Uterus (tissue), 4 donors: ENCODE measurements at places on chromosomes 11 and 22. TPM values are rescaled to one million over a fixed set of nuclear protein-coding genes. Genes with fewer than 3 reads are reported as not detected.

The IGSF22 gene
- total RNA-seq: 1.0 TPM

DNA sequence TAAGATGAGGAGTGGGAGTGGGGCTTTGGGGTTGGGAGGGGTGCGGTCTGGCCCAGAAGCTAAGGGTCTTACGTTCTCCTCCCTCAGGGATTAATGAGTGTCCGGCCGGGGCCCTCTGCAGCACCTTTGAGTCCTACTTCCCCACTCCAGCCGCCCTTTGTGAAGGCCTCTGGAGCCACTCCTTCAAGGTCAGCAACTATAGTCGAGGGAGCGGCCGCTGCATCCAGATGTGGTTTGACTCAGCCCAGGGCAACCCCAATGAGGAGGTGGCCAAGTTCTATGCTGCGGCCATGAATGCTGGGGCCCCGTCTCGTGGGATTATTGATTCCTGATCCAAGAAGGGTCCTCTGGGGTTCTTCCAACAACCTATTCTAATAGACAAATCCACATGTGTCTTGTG, 4.0 kb downstream of the FOLR3 start:
- no peak for DNase-seq

- DNase-seq: peak; percentile 47
These were observed 32.1 kb upstream of the SLC5A12 start for GRCh38 chr11:26753723-26754504.

The GGTLC2 gene
- total RNA-seq: not detected

GRCh38 chr11:114078423-114078822, 18.9 kb downstream of the ZBTB16 start:
- DNase-seq: no peak

- no peak for DNase-seq
These were observed 105.4 kb downstream of the TTC28 start for GRCh38 chr22:28574159-28574788.

The UPK3A gene
- not detected for total RNA-seq

The LRRC75B gene
- total RNA-seq: 0.88 TPM

The SCGB1C1 gene
- not detected for total RNA-seq

The PANX3 gene
- not detected for total RNA-seq

DNA sequence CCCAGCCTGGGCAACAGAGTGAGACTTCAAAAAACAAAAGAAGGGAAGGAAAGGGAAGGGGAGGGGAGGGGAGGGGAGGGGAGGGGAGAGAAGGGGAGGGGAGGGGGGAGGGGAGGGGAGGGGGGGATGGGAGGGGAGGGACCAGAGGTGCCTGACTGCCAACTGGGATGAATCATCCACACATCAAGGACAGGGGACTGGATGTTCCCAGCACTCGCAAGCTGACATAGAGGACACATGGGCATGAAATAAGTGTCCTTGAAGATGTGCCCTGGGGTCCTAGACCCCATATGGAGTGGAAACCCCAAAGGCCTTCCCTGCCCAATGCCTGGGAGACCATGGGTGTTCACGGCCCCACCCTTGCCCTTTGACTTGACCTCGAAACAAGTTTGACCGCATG, 19.8 kb downstream of the TST start:
- DNase-seq: no peak

DNA sequence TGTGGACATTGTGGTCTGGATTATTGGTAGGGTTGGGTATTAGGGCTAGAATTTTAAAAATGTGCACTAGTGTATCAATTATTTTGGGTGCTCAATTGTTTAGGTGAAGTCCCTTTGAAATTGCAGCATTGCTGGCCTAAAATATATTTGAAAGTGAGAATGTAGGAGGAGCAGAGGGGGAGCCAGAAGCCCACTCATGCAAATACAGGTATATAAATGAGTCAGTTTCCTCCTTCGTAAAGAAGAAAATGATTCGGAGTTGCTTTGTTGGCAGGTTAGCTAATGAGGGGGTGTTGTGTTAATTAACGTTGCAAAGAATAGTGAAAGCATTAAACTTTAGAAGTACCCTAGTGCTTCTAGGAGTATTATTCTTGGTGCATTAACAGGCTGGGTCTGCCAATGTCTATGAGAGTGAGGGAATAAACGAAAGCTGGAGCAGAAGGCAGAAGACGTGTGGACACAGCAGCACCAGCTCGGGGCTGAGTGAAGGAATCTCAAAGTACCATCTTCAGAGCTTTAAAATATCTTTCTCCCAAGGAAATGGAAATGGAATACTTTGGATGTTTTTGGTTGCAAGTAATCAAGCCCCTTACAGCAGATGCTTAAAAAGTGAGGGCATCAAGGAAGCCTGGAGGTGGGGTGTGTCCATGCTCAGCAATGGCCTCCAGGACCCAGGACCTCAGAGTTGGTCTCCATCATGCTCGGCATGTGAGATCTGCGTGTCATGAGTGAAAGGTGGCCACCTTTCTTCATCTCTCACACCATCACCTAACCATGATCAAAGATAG, 522.9 kb downstream of the NTM start:
- DNase-seq: no peak

DNA sequence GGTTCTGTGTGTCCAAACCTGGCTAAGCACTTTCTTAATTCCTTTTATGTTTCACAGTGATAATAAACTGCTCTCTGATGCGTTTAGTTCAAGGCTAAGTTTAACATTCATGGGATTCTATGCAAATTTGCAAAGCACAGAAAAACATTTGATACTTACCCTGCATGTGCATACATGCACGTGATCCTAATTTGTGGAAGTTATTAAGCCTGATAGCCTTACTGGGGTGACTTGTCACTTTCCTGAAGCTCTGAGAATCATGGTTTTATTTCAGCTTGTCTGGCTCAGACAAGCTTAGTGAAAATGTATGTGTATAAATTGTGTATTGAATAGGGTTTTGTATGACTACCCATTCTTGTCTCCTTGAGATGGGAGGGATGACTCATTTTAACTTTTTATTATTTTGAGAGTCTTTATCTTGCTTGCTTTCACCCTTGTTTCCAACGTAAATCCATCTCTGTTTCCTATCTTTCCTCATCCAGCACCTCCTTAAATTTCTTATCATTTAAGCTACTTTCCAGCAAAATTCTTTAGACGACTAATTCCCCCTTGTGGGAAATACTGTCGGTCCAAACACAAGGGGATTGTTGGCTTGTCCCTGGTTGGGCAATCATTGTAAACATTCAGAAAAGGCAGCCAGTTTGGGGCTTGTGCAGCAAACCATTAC, 167.1 kb downstream of the C11orf91 start:
- no peak for DNase-seq

GRCh38 chr22:32544953-32545558, 70.4 kb downstream of the FBXO7 start:
- no peak for DNase-seq

The INS gene
- not detected for total RNA-seq

DNA sequence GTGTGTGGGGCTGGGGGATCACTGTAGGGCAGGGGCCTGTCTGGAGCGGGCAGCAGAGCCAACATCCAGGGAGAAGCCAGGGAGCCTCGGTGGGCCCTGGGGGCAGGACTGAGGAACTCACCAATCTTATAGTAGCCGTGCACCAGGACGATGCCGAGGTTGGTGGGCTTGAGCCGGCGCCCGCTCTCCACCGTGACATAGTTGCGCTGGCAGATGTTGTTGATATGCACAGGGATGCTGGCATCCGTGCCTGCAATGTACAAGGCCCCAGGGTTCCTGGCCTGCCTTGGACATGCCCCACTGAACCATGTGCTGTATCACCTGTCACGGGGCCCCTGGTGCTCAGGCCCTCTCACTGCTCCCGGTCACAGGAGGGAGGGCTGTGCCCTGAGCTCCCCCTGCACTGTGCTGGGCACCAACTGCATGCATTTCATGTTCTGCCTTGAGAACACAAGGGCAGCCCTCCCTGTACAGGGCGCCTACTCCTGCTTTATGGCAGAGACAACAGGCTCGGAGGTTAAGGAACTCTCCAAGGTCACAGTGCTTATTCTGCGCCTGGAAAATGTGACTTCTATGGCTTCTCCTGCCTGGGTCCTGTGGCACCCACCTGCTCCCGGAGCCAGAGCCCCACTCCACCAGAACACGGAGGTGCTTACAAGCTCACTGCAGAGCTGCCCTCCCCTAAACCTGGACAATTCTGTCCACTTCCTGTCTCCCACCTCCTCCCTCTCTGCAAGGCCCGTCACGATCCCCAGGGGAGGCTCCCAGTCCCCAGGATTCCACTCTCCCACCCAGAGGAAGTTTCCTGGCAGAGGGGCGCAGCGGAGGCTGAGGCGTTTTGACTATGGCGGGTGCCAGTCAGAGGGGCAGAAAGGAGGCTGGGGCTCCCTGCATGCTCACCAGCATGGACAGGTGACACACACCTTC, 7.8 kb upstream of the PPM1F start:
- no peak for DNase-seq

GRCh38 chr22:17578136-17578754, 14.9 kb downstream of the SLC25A18 start:
- no peak for DNase-seq

DNA sequence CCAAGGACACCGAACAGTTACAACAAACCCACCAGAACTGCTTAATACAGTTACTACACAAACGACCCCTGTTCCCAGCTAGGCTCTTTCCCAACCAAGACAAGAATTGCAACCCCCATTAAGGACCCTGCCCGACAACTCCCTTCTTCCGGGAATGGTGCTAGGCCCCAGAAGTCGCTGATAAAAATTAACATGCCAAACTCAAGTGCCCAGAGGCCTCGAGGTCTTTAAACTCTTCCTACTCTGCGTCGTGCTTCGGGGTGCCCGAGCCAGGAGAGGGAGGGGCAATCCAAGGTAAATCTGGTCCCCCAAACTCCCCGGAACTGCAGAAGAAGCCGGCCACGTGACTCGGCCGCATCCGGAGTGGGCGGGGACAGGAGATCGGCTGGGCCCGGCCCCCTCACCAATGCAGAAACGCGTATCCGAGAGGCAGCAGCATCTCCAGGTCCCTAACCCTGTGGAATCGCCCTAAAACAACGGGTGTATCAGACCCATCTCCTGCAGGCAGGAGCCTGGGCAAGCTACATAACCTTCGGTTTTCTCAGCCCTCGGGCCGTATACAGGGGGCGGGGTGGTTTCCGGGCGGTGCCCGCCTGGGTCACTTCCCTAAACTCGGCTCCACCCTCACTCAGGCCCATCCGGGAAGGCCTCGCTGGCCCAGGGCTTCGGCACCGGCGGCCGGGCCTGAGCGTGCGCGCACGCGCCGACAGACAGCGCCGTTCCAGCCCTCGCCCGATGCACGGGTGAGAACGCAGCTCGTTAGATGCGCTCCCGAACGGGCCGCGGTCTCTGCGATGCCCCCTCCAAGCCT, 1.1 kb downstream of the CFL1 start:
- DNase-seq: peak; percentile 78

GRCh38 chr11:110253525-110253924, 42.9 kb downstream of the RDX start:
- no peak for DNase-seq

DNA sequence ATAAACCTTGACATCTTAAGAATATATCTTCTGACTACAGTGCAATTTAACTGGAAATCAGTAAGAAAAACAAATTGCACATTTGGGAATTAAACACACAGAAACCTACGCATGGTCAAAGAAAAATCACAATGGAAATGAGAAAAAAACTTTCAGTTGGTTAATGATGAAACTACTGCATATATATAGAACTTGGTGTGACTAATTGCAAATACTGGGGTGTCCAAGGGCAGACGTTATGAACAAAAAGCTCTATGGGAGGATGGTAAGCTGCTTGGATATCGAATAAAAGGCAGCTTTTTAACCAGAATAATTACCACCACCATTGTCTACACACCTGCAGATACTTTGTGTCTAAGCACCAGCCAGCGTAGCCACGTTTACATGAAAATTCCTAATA, 791 bp downstream of the GDPD4 start:
- DNase-seq: no peak

- DNase-seq: no peak
These were observed 84.9 kb upstream of the RAB1B start for GRCh38 chr11:66183494-66184048.

The KRTAP5-1 gene
- not detected for total RNA-seq

- DNase-seq: no peak
These were observed 26.6 kb upstream of the CABP7 start for GRCh38 chr22:29693161-29693560.

DNA sequence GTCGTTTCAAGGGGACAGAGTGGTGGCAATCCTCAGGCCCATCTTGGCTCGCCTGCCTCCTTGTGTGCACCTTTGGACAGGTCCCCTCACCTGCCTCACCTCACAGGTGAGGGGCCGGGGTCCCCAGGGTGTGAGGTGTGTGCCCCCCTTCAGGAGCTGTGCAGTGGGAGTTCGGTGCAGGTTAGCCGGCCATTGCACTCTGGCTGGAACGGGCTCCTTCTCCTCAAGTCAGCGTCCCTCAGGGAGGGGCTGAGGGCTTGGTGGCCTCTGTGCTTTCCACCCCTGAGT, 269.1 kb downstream of the TBC1D22A start:
- DNase-seq: no peak

GRCh38 chr11:117127171-117127901, 16.8 kb upstream of the PAFAH1B2 start:
- DNase-seq: no peak

- DNase-seq: no peak
These were observed 92.9 kb downstream of the CEP164 start for GRCh38 chr11:117420598-117420997.

The CPT1B gene
- total RNA-seq: 10.4 TPM

DNA sequence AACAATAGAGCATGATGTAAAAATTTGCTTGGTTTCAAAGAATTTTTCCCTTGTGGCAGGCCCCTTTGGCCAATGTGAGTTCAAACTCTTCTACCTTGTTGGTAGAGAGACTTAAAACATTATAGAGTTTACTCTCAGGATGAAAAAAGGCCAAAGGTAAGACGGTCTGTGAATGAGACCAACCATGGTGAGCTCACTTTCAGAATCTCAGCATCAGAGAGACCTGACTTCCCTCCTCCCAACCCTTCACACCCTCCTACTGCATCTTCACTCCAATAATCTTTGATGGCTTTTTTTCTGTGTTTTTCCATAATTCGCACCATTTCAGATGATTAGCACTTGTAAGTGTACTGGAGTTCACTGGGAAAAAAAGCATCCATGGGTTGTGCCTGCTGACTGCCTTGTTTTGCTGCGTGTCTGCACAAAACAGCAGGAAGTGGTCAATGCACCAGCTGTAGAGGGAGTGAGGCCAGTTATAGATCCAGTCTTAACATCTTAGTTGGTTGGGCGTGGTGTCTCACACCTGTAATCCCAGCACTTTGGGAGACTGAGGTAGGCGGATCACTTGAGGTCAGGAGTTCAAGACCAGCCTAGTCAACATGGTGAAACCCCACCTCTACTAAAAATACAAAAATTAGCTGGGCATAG, 64.1 kb downstream of the SLC1A2 start:
- DNase-seq: no peak

The MMP3 gene
- total RNA-seq: not detected

The RBFOX2 gene
- 94.1 TPM for total RNA-seq

DNA sequence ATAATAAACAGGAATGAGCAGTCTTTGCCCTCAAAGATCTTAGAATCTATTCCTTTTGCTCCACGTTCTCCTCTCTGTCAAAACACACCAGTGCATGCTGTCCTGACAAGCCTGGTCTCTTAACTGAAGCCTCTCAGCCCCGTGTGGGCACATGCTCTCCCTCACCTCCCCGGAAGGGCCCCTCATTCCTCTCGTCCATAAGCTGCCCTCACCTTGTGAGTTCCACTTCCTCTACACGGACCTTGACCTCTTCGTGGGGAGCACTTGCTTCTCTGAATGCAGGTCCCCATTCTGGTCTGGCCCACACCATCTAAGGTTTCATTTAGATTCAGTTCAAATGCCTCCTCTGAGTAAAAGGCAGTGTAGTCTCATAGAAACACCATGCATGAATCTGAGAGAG, 412.3 kb upstream of the SYN3 start:
- no peak for DNase-seq
